ENCODE measurements at places on chromosomes 6 and 20.

DNA sequence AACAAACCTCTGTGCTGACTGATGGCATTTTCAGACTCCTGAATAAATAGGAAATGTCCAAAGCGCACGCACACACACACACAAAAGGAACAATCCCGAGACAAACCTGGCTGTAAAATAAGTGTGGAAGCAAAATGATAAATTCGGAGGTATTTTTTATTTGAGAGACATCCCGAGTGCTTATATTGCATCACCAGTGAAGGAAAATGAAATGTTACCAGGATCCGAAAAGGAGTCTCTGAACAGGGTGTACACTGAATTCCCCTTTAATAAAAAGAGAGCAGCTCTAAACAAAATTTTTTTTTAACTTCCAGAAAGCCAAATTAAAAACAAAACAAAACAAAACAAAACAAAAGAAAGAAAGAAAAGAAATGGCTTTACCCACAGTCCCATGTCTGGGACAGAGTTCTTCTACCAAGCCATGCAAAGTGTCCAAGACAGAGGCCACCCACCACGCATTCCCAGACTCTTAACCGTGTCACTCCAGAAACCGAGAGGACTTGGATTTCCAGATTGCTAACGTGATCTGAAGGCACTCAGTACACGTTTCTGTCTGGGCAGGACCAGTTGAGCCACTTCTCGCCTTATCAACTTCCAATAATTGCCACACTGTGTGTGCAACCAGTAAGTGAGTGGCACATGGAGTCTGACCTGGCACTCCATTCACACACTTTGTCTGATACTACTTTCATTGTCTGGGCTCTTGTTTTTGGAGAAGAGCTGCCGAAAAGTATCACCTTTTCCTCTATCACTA, 817 bp downstream of the ME1 start:
- DNase-seq: no peak

DNA sequence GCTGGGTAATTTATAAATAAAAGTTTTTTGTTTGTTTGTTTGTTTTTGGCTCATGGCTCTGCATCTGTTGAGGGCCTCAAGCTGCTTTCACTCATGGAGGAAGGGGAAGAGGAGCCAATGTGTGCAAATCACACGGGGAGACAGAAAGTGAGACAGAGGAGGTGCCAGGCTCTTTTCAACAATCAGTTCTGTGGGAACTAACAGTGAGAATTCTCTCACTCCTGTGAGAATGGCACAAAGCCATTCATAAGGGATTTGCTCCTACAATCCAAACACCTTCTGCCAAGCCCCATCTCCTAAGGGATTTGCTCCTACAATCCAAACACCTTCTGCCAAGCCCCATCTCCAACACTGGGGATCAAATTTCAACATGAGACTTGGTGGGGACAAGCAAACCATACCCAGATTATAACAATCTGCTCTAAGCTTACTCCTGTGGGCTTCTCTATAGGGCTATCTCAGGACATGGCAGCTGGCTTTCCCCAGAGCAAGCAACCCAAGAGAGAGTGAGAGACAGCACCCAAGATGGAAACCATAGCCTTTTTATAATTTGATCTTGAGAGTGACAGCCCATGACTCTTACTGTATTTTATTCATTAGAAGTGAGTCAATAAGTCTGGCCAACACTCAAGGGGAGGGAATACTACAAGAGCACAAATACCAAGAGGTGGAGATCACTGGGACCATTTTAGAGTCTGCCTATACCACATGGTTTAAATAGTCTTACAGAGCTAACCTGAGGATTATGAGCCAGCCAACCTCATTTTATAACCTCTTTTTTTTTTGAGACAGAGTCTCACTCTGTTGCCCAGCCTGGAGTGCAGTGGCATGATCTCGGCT, 22.8 kb upstream of the LRRC1 start:
- no peak for DNase-seq

DNA sequence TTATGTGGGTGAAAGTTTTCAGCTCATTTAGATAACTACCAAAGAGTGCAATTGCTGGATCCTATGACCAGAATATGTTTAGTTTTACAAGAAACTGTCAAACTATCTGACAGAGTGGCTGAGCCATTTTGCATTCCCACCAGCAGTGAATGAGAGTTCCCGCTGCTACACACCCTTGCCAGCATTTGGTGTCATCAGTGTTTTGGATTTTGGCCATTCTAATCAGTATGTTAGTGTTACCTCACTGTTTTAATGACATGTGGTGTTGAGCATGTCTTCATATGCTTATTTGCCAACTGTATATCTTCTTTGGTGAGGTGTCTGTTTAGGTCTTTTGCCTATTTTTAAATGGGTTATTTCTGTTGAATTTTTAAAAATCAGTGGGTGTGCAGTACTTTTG, 120.9 kb downstream of the CFAP61 start:
- no peak for DNase-seq

- DNase-seq: no peak
Measured at GRCh38 chr6:98020222-98020621, 737.2 kb upstream of the MMS22L start.

Data from iPS DF 6.9 (cell line).